ENCODE measurements at places on chromosomes 2 and 18.

- DNase-seq, result no peak
These were observed at the start of gene ALKAL2 for GRCh38 chr2:287911-288757. Gene ALKAL2, minus strand, starts transcription at chr2:288091. Its CDS starts 256 bp downstream, at chr2:287835.

DNA sequence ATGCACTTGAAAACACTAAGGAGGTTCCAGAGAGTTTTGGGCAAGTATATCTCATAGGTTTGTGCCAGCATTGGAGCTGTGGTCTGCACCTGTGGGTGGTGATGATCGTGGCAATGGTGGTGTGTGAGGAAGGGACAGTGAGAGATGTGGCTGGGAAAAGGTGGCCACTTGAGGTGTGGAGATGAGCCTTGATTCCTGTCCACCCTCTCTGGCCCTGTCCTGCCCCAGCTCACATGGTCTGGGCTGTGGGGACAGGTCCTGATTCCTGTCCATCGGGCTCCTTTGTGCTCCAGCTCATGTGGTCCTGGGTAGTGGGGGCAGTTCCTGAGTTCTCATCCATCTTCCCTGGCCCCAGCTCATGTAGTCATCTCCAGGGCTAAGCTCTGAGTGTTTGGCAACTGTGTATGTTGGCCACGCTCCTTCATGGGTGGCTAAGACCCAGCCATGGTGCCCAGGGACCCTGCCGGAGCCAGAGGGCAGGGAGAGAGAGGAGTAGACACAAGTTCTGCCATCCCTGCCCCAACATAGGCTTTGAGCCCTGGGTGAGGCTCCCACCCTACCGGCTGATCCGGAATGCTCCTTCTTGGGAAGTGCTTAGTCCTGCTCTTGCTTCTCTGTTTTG lies 294.4 kb upstream of the HDAC4 start:
- DNase-seq, result no peak

GRCh38 chr18:65260030-65260429 lies 490.8 kb upstream of the CDH7 start:
- DNase-seq, result no peak

GRCh38 chr2:220077488-220077887 lies 450.1 kb downstream of the SLC4A3 start:
- no peak for DNase-seq

GRCh38 chr2:20539776-20540586 lies 93.1 kb downstream of the RHOB start:
- DNase-seq, result no peak

GRCh38 chr18:71554686-71555085 lies 989.5 kb downstream of the CBLN2 start:
- no peak for DNase-seq

- DNase-seq, result no peak
These were observed 310.8 kb downstream of the GALR1 start for GRCh38 chr18:77560341-77560992.

DNA sequence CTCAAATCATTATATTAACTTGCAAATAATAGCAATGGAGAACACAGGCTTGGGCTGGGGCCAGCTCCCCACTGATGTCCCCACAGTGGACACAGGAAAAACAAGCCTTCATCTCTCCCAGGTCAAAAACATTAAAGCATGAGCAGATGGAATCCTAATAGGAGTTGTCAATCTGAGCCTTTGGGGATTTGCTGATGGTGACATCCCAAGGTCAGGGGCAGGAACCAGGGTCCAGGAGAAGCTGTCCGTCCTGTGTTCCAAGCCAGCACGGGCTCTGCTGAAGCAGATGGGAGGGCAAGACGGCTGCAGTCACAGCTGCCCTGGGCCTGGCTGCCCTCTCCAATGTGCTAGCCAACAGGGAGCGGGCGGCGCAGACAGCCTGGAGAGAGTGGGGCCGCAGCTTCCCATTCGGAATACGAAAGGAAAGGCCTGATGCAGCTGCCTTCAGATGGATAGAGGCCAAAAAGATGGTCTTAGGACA lies 135.5 kb downstream of the NDUFA10 start:
- no peak for DNase-seq

- DNase-seq, result no peak
These were observed 17.8 kb downstream of the UBR3 start for GRCh38 chr2:169845016-169845415.

GRCh38 chr18:10690035-10690329 lies 164.2 kb downstream of the NAPG start:
- DNase-seq, result no peak

- DNase-seq, result no peak
These were observed 62.8 kb upstream of the TSPYL6 start for GRCh38 chr2:54318821-54319220.

DNA sequence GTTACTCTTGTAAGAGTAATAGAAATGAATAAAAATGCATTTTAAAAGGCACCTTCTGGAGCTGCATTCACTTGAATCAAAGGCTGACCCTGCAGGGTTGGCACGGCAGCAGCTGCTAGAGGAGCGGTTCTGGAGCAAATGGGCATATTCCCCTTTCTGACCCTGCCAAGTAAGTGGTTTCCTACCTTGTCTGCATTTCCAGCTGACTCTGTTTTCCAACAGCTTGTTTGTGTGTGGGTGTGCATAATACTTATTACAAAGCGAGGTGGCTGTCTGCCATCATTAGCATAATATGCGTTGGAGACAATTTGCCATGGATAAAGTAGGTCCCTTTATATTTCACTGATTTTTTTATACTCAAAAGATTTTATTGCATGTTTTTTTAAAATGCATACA lies 21.3 kb upstream of the TTN start:
- DNase-seq, result no peak

- no peak for DNase-seq
These were observed 339.8 kb downstream of the NYAP2 start for GRCh38 chr2:225739328-225739727.

- DNase-seq, result no peak
These were observed 23.0 kb upstream of the RTN4 start for GRCh38 chr2:55073000-55073983.
